DMS 273 treated with DMSO at 0.1 percent for 48 hours (cell line): ENCODE measurements at places on chromosomes 13 and 19.

DNA sequence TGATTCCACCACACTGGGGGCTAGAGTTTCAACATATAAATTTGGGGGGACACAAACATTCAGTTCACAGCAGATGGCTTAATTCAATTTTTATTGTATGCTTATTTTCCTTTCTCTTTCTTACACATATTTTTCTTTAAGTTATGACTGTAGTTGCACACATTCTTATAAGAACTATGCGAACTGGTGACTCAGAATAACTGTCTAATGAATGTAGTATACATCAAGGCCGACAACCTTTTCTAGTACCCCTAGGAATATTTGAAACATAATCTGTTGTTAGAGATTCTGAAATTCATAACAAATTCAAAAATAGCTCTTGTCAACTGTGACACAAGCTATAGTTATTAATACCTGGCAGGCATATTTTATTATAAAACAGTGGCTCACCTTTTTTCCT is 695.6 kb downstream of the PCDH9 start:
- DNase-seq = no peak

- DNase-seq = no peak
Measured at GRCh38 chr13:76758257-76758656, 127.9 kb downstream of the KCTD12 start.

GRCh38 chr13:45316338-45316737 is 24.6 kb downstream of the TPT1 start:
- no peak for DNase-seq

DNA sequence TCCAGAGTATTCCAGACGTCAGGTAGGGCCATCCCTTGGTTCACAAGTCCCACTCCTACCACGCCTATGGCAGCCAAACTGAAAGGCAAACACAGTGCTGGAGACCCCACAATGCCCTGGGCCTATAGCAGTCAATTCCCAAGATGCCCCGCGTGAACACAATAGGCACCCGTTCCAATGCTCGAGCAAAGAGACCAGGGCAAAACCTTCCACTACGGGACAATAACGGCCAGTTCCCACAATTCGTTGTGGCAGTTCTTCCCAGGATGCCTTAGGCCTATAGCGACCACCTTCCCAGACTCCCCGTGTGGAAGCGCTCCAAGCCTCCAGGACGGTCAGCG is 538 bp downstream of the ZNF428 start:
- no peak for DNase-seq
